ENCODE measurements at places on chromosomes 7 and 10.

DNA sequence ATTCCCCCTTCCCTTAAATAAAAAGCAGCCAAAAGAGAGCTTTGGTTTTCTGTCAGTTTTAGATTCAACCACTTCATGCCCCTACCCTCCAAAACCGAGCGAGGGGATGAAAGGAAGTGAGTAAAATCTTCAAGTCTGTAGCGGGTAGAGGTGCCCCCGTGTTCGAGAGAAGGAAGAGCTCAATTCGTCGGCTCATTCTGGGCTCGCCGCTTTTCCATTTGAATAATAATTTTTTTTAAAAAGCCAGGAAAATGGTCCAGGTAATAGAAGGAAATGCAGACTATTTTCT is 436.2 kb upstream of the GALNT17 start:
- DNase-seq: no peak

DNA sequence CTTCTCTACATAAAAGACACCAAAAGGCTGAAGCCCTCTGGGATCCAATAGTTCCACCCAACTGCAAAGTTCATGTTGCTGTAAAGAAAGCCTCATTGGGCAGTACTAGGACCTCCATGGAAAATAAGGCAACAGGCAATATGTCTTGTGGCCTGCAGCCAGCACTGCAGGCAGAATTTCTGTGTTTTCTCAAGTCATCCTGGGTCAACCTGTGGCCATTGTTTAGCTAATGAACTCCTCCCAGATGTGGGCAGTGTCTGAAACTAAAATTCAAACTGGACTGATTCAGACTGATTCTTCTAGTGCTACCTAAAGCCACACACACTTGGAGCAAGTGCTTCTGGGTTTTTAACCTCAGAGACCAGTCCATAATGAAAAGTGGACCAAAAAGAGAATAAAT is 141.5 kb downstream of the PPP1R17 start:
- DNase-seq: no peak

GRCh38 chr10:3832022-3832786 is 47.2 kb upstream of the KLF6 start:
- no peak for DNase-seq

DNA sequence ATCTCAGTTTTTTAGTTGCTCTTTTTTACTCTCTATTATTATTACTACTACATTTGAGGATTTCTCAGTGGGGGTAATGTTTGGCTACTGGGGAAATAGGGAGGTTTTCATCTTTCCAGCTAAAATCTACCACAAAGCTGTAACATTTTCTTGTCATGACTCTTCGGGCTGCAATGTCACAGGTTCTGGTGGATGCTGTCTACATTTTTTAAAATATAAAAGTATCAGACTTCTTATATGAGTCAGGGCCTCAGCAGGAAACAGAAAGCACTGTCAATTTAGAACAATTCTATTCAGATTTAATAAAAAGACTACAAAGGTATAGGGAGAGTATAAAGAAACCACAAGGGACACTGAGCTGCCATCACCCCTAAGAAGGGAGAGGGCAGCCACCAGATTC is 61.6 kb downstream of the DNAJC12 start:
- DNase-seq: no peak

GRCh38 chr7:6074612-6075380 is 43.6 kb downstream of the ANKRD61 start:
- DNase-seq: no peak

GRCh38 chr10:121159670-121160069 is 308.5 kb downstream of the WDR11 start:
- no peak for DNase-seq

DNA sequence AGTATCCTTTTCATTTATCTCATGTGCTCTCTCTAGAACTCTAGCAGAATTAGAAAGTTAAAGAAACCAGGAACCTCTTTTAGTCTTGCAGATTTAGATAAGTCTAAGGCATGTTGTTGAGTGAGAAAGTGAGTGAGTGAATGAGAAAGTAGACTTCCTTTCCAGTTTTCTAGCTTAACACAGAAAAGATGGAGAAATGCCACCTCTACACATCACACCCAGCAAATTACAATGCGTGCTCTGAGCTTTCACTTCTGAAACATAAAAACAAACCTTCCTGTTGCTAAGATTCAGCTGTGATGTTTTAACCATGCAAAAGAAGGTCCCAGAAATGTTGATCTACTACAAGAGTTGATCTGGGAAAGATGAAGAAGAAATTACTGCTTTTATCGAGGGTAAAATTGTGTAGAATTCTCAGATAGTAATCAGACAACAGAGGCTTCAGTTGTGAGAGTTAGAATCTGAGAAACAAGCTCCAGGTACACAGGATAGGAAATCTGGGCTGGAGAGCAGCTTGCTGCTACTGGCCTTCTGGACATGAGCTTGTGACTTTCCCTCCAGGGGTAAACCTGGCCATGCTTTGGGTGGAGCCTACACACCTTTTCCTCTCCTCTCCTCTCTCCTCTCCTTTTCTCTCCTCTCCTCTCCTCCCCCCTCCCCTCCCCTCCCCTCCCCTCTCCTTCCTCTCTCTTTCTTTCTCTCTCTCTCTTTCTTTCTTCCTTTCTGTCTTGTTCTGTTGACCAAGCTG is 4.6 kb downstream of the CYP3A5 start:
- no peak for DNase-seq

GRCh38 chr10:111822661-111823060 is 360.9 kb downstream of the GPAM start:
- DNase-seq: no peak

GRCh38 chr7:13540429-13540828 is 449.0 kb downstream of the ETV1 start:
- DNase-seq: no peak

DNA sequence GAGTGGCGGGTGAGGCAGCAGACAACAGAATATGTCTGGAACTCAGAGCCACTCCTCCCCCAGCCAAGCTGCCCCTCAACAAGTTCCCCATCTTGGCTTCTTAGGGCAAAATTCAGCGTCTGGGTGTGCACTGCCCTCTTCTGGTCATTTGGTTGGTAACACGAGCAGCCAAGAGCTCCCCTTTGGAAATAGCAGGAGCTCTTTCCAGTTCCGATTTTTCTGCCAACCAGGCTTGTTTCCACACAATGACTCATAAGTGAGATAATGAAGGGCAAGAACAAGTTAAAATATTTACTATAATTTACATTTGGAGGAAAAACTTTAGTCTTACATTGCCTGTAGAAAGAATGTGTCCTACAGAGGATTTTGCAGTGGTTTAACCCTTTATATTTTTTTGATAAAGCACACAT is 70.5 kb downstream of the ADCYAP1R1 start:
- DNase-seq: peak; percentile 10

All from stimulated activated CD4-positive, alpha-beta T cell treated with anti-CD3 and anti-CD28 coated beads, Interleukin-12 subunit alpha, Interleukin-12 subunit beta, amount 100 ng/mL, for 4 hours (primary cell).